ENCODE measurements at places on chromosomes 7 and 10.

GRCh38 chr10:132532749-132533560, 4.6 kb upstream of the INPP5A start:
- no peak for DNase-seq

DNA sequence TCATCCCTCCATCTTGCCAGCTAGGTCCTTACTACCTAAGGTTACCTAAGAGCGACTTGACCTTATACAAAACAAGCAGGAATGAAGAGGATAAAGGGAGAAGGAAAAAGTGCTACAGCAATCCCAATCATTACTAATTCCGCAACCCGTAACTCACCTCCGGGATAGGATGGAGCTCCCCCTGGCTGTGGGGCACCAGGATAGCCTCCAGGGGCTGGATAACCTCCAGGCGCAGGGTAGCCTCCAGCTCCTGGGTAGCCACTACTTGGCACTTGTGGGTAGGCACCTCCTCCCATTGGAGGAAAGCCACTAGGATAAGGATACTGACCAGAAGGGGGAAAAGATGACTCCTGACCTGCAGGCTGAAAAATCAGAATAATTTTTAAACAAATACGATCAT, 15.8 kb downstream of the ANXA7 start:
- no peak for DNase-seq

DNA sequence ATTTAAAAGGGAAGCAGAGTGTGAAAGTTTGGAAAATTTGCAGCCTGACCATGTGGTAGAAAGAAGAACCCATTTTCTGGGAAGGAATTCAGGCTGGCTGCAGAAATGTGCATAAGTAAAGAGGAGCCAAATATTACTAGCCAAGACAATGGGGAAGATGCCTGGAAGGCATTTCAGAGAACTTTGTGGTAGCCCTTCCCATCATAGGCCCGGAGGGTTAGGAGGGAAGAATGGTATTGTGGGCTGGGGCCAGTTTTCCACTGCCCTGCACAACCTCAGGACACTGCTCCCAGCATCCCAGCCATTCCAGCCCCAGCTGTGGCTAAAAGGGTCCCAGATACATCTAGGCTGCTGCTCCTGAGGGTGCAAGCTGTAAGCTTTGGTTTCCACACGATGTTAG, 278.5 kb upstream of the BMPER start:
- no peak for DNase-seq

GRCh38 chr10:30865141-30865926, 166.3 kb downstream of the ZNF438 start:
- DNase-seq: no peak

DNA sequence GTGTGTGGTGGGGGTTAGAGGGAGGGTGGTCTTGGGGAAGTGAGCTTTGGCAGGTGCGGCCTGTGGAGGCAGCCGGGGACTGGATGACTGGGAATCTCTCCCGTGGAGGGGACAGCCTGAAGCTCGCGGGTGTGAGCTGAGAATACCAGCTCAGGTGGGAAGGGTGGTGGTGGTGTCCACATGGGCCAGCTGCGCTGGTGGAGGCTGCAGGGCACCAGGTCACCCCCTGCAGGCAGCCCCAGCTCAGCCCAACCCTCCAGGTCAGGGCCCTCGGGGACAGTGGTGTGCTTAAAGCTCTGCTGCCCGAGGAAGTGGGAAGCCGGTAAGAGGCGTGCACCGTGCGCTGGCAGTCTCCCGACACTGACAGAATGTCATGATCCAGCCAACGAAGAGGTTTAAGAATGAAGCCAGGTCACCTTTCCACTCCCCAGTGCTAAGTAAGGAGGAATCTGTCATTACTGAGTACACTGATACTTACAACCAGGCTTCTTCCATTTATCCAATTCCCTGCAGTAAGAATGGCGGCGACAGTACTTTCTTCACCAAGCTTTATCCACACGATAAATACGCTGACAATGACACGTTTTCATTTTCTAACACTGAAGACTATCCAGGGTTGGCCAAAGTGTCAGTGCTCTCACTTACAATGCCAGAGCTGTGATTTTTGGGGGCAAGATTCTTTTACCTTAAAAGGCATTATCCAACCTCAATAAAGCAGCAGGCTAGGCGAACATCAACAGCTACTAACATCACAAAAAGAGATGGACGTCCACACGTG, 20.4 kb downstream of the BRI3 start:
- no peak for DNase-seq

- DNase-seq: no peak
Measured at GRCh38 chr7:102891693-102892261, 21.0 kb upstream of the LRRC17 start.

GRCh38 chr7:138378741-138379559, 81.1 kb upstream of the TRIM24 start:
- DNase-seq: no peak

DNA sequence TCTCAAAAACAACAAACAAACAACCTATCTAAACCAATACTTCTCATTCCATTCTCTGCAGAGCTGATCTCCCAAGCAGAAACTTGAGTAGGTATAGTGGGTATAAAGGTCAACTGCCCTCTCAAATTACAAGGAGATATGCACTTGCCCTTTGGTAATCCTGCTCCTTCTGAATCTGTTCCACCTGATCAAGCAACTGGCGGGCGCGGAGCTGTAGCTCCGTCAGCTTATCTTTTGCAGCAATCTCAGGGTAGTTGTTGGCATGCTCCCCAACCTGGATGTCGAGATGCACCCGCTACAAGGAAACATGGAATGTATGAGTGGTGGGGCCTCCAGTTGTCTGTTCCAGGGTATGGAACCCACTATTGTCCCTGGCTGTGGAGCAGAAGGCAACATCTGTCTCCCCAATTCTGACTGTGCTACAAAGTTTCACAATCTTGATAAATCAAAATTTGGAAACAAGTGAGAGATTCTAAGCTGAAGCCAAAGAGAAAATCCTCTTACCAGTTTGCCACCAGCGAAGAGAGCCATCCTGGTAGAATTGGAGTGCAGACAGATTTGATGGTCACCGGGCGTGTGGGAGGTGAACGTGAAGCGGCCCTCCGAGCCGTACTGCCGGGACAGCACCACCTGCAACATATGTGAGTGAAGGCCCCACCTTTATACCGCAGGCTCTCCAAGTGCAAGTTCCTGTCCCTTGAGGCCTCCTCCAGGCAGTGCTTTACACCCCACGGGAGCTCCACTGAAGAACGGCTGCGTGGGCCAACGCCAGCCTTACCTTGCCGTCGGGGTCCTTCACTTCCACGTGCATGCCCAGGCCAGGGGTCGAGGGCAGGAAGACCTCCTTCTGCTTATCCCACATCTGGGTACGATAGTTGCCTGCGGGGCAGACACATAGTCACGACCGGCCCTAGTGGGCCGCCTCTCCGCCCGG, 819 bp downstream of the TMED4 start:
- DNase-seq: peak; percentile 33

DNA sequence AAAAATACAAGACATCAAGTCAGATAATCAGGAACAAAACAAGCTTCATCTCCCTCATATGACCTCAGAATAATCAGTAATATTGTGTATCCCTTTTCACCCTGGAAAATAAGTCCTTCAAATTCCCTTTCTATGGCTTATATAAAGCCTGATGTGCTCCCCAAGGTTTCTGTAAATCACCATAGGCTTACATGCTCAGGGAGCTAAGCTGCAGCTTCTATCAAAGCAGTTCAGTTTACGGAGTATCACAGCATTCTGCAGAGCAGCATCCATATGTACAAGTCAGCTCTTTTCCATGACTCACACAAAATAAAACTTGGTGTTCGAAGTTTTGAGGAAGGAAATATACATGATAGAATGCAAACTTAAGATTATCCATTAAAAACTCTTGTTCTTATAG, 225.6 kb downstream of the LRRTM3 start:
- DNase-seq: no peak

DNA sequence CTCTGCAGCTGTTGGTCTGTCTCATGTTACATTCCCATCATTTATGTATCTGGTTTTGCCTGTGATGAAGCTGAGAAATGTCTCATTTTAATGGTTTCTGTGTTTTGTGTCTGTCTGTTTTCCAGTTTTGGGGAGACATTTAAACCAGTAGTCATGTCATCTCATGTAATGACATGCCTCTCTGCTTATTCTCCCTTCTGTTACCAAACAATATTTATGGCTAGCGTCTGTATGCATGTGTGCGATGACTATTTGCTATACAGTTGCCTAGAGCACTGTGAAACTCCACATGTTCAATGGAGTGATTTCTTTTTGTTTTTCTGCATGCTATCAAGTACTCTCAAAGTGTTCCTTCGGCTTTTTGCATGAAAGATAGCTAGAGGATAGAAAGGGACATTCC, 132.0 kb downstream of the ST7 start:
- DNase-seq: no peak
